Activated naive CD4-positive, alpha-beta T cell treated with anti-CD3 and anti-CD28 coated beads, Interleukin-2, amount 10 ng/mL, durations not matched to agents 7 days and 5 days (primary cell): ENCODE measurements at places on chromosomes 16 and 17.

DNA sequence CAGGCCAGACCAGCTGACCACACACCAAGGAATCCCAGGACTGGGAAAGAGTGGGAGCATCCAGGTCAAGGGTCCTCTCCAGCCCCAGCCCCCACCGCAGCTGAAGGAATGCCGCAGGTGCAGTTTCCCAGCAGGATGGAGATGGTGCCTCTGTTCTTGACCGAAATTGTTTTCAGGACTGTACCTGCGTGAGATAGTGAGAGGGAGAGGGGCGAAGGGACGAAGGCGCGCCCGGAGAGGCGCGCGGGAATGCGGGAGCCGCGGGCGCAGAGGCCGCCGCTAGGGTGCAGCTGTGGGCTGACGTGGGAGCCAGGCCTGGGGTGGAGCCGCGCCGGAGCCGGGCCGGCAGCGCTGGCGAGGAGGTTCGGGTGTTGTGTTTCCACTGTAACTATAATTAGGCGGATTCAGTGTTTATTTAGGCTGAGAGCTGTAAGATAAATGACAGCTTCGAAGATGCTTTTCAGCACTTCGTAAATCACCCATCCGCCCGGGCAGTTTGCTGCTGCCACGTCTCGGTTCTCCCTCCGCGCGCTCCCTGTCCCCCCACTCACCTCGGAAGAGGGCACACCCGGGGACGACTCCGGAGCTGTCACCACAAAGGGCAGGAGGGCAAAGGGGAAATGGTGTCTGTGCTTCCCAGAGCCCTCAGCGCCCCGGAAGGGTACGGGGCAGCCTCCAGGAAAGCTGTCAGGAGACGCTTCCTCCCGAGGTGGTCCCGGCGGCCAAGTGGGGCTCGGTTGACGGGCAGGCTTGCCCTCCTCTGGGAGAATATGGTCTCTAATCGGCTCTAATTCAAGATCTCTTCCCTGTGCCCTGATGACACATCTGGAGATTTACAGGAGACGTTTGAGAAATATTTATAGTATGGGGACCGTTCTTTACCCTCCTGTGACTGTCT is 38.2 kb downstream of the HOXB1 start:
- H3K4me3 ChIP-seq, result peak overlapping the region; percentile 46
- H3K27me3 ChIP-seq, result peaks cover 63% of the 10 kb centered on the region
- H3K27ac ChIP-seq, result no peak overlapping the region
- H3K36me3 ChIP-seq, result no peaks in the 10 kb centered on the region

DNA sequence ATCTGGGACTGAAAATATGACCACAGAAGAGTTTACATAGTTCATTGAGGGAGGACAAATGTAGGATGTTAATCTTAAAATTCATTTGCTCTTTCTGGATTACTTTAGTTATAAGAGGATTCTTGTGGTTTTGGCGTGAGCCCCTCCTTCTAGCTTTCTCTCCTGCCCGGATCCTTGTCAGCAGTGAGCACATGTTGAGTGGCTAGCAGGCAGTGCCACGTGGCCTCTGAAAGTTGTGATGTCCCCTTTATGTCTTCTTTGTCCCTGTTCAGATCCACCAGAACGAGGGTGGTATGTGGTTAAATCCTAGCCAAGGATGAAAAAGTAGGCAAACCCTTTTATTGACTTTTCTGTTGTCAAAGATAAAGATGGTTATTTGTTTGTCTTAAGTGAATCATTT is 83.8 kb downstream of the GNAO1 start:
- H3K36me3 ChIP-seq, result no peaks in the 10 kb centered on the region
- H3K27me3 ChIP-seq, result peaks cover 40% of the 10 kb centered on the region
- no peak overlapping the region for H3K4me3 ChIP-seq
- no peak for DNase-seq
- peaks cover 17% of the 10 kb centered on the region for H3K4me1 ChIP-seq
- H3K27ac ChIP-seq, result no peak overlapping the region

GRCh38 chr16:56709443-56710040 is 20.4 kb upstream of the NUP93 start:
- H3K36me3 ChIP-seq, result no peaks in the 10 kb centered on the region
- peak overlapping the region; percentile 43 for H3K4me3 ChIP-seq
- DNase-seq, result no peak
- H3K27me3 ChIP-seq, result peaks cover 4% of the 10 kb centered on the region
- H3K27ac ChIP-seq, result peak overlapping the region; percentile 66

GRCh38 chr17:59406808-59407381 is 75.4 kb downstream of the YPEL2 start:
- DNase-seq, result no peak
- no peaks in the 10 kb centered on the region for H3K4me1 ChIP-seq
- H3K27ac ChIP-seq, result no peak overlapping the region

DNA sequence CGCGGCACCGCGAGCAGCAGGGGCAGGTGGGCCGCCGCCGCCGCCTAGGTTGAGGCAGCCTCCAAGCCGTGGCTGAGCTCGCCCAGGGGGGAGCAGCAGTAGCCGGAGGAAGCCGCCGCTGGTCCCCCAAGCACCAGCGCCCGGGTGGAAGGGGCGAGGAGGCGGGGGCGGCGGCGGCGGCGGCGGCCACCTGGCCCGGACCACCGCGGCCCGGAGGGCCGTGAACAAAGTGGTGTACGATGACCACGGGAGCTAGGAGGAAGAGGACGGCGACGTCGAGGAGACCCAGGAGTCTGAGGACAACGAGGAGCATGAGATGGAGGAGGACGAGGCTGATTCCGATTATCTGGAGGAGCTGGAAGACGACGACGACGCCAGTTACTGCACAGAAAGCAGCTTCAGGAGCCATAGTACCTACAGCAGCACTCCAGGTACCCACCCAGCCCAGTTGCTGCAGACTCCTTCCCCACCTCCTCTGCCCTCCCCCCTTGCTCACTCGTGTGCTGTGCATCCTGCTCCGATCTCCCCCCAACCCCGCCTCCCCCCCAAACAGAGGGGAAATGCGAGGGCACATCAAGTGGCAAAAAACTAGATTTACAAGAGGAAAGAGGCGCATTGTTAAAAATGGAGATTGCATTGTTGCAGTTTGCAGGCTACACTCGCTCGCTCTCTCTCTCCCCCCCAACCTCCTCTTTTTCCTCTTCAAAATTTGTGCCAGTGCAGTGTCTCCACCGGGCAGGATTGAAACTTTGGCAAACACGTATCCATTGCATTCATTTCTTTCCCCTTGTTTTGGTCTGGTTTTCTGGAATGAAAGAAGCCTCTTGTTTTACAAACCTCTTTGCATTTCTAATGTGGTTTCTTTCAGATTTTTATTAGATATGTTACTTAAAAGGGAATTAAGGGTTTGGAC is 41.8 kb upstream of the AMZ2 start:
- H3K36me3 ChIP-seq, result peaks cover 30% of the 10 kb centered on the region
- peaks cover 43% of the 10 kb centered on the region for H3K27me3 ChIP-seq
- peaks cover 39% of the 10 kb centered on the region for H3K4me1 ChIP-seq

DNA sequence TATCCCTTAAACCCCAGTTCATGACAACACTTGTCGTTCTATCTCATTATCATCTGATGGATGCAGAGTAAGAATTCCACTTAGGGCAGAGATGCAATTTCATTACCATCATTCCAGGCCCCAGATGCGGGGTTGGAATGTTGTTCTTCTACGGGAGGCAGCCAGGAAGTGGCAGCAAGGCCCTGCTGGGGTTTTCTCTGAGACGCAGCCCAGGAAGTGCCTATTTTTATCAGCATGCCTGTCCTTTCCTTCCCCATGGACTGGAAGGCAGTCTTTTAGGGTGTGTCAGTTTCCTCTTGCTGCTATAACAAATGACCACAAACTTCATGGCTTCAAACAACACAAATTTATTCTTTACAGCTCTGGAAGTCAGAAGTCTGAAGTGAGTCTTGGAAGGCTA is 246.6 kb upstream of the DYNLRB2 start:
- no peak overlapping the region for H3K27ac ChIP-seq
- H3K27me3 ChIP-seq, result no peaks in the 10 kb centered on the region
- no peak overlapping the region for H3K4me3 ChIP-seq
- H3K4me1 ChIP-seq, result no peaks in the 10 kb centered on the region
- no peak for DNase-seq

GRCh38 chr17:55458978-55459377 is 37.3 kb upstream of the MMD start:
- no peak overlapping the region for H3K27ac ChIP-seq
- no peak for DNase-seq
- no peaks in the 10 kb centered on the region for H3K27me3 ChIP-seq
- H3K4me3 ChIP-seq, result no peak overlapping the region
- no peaks in the 10 kb centered on the region for H3K36me3 ChIP-seq
- peaks cover 19% of the 10 kb centered on the region for H3K4me1 ChIP-seq

DNA sequence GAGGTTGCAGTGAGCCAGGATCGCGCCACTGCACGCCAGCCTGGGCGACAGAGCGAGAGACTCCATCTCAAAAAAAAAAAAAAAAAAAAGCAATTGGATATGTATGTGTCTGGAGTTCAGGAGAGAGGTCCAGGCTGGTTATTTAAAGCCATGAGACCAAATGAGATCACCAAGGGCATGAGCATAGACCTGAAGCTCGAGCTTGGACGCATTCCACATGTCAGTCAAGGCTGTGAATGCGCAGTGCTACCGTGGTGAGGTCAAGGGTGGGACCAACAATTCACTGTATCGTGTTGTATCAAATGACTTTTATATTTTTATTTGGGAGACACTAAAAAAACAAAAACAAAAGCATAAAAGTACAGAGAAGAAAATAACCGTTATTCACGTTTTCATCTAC is 29.1 kb upstream of the SPNS2 start:
- no peak overlapping the region for H3K4me3 ChIP-seq
- no peaks in the 10 kb centered on the region for H3K36me3 ChIP-seq
- no peak overlapping the region for H3K27ac ChIP-seq
- H3K27me3 ChIP-seq, result peaks cover 16% of the 10 kb centered on the region
- DNase-seq, result no peak
- no peaks in the 10 kb centered on the region for H3K4me1 ChIP-seq

- H3K4me1 ChIP-seq, result peaks cover 31% of the 10 kb centered on the region
- no peak overlapping the region for H3K27ac ChIP-seq
- H3K36me3 ChIP-seq, result no peaks in the 10 kb centered on the region
- H3K4me3 ChIP-seq, result no peak overlapping the region
These were observed 70.0 kb downstream of the C16orf78 start for GRCh38 chr16:49443576-49443975.

DNA sequence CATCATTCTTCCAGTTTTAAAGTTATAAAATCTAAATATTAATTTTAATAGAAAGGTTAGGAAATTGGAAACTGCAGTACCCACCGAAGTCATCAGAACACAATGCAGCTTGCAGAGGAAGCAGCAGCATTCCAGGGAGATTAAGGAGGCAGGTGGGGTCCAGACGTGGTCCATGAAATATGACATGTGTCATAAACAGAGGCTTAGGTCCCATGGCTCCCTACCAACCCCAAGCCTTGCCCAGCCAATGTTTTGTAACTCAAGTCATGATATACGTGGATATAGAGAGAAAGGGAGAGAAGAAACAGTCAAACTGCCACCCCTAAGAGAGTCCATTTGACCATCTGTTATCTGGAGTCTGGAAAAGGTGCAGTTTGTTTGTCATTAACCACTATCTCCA is 670.0 kb downstream of the TOX3 start:
- no peak overlapping the region for H3K27ac ChIP-seq
- no peaks in the 10 kb centered on the region for H3K27me3 ChIP-seq
- no peak overlapping the region for H3K4me3 ChIP-seq
- DNase-seq, result no peak
- H3K36me3 ChIP-seq, result no peaks in the 10 kb centered on the region

- H3K4me1 ChIP-seq, result peaks cover 35% of the 10 kb centered on the region
- H3K27me3 ChIP-seq, result peaks cover 57% of the 10 kb centered on the region
- DNase-seq, result no peak
- no peak overlapping the region for H3K27ac ChIP-seq
These were observed 223.1 kb downstream of the SEC14L1 start for GRCh38 chr17:77363821-77364361.

DNA sequence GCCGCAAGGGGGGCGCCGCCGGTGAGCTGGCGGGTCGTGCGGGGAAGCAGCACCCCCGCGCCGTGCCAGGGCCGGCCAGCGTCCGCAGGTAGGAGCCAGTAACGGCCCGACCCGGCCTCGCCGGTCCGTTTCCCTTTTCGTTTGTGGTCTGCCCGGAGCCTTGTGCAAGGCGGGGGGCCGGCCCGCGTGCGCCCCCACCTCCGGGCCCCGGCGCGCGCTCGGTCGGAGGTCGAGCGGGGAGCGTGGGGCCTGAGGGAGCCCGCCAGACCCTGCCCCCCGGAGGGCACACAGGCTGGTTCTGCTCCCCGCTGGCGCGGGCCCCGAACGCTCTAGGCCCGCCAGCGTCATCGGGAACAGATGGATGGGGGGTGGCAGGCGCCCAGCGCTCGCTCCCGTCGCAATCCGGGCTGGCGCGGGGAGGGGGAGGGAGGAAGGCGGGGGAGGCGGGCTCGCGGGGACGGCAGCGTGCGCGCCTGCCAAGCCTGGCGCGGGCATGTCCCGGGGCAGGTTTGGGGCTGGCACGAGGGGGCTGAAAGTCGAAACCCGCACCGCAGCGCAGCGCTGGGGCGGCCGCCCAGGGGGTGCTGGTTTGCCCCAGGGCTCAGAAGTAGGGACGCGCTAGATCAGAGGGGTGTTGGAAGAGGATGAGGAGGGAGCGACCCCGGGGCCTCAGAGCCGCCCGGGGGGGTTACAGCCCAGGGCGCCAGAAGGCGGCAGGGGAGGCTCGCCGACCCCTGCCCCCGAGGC is 1.5 kb upstream of the GSE1 start:
- no peaks in the 10 kb centered on the region for H3K36me3 ChIP-seq
- peak; percentile 58 for DNase-seq
- peaks cover 93% of the 10 kb centered on the region for H3K27me3 ChIP-seq
- H3K4me3 ChIP-seq, result peak overlapping the region; percentile 49
- H3K27ac ChIP-seq, result no peak overlapping the region

GRCh38 chr17:41284043-41284442 is 8.5 kb downstream of the KRTAP9-7 start:
- no peak overlapping the region for H3K4me3 ChIP-seq
- H3K36me3 ChIP-seq, result no peaks in the 10 kb centered on the region
- peaks cover 4% of the 10 kb centered on the region for H3K27me3 ChIP-seq
- no peaks in the 10 kb centered on the region for H3K4me1 ChIP-seq
- H3K27ac ChIP-seq, result no peak overlapping the region

DNA sequence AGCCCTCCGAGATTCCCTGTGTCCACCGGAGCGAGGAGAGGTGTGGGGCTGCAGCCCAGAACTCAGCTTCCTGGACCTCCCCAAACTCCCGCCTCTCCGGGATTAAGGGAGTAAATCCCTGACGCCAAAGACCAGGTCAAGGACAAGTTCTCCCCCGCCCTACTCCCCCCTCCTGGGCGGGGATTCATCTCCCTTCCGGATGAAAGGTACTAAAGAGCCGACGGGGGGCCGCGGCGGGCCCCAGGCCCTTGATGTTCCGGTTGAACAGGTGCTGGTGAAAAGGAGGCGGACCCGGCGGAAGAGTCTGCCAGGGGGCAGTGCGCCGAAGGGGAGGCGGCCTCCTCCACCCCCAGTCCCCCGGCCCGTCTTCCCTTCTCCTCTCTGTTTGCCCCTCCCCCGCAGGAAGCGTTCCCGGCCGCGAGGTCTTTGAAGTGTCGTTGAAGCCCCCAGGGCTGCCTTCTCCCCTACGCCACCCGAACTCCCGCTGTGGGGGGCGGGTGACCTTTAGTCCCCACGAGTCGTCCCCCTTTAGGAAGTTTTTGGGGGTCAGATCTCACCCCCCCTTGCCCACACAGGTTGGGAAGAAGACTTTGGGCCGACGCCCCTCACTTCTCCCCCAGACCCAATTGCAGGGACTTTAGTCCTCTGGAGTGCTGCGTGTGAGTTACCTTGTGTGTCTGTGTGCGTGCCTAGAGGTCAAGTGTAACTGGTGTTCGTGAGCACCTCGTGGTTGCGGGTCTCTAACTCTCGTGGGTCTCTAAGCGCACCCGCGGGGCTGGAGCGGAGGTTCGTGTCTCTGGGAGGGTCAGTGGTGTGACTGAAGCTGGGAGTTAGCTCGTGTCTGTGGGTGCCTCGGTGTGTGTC is 1.1 kb upstream of the MLLT6 start:
- peaks cover 5% of the 10 kb centered on the region for H3K27me3 ChIP-seq
- DNase-seq, result peak; percentile 87
- H3K27ac ChIP-seq, result peak overlapping the region; percentile 98
- H3K36me3 ChIP-seq, result peaks cover 25% of the 10 kb centered on the region

- peak overlapping the region; percentile 74 for H3K4me3 ChIP-seq
- peaks cover 94% of the 10 kb centered on the region for H3K4me1 ChIP-seq
- no peaks in the 10 kb centered on the region for H3K27me3 ChIP-seq
- no peak for DNase-seq
- H3K36me3 ChIP-seq, result peaks cover 47% of the 10 kb centered on the region
These were observed 32.6 kb downstream of the KDM8 start for GRCh38 chr16:27235938-27236245.
